ENCODE measurements at places on chromosomes 11 and 22.

GRCh38 chr11:2306452-2306823 is 4.6 kb downstream of the TSPAN32 start:
- DNase-seq: peak; percentile 88

DNA sequence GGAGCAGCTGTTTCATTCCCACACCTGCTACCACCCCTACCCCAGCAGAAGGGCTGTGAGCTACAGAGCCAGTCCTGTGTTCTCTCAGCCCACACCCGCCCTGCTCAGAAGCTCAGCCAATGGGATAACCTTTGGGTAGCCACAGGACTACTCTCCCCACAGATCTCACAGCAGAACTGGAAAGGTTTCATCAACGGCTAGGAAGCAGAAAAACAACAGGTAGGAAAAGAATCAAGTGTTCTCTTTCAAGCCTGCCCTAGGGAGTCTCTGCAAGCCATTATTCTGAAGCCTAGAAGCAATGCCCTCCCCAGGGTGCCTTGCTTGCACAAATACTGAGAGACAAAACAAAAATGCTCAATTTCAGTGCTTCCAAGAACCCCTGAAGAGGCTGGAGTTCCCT is 77.2 kb downstream of the TMPRSS5 start:
- DNase-seq: no peak

GRCh38 chr11:13119941-13120520 is 110.9 kb downstream of the RASSF10 start:
- DNase-seq: no peak

DNA sequence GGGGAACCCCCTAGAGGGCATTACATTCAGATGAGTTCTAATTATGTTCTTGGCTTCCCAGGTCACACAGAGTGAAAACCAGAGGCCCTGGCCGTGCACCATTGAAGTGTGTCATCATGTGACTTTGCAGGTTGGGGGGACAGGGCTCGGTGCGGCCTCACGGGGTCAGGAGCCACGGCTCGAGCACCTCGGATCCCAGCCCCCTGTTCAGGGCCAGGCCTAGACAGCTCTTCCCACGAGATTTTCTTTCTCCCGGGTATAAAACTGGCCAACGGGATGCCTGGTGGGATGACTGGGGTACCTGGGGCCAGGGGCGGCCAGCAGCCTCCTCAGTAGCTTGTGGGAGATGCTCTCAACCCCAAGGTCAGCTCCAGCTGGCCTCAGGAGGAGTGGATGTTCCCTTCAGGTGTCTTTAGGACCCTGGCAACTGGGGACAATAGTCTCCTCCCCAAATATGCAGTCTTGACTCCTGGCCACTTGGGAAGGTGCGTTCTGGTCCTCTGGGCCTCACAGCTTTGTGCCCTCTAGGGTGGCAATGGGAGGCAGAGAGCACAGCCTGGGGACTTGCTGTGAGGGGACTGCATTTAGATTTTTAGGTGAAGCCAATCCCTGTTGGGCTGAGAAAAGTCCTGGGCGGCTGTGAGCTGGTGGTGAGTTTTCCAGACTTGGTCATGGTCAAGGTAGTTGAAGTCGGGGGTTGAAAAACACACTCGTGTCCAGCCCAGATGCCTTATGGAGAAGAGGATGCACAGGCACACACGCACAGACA is 95.6 kb downstream of the KCNQ1 start:
- DNase-seq: no peak

DNA sequence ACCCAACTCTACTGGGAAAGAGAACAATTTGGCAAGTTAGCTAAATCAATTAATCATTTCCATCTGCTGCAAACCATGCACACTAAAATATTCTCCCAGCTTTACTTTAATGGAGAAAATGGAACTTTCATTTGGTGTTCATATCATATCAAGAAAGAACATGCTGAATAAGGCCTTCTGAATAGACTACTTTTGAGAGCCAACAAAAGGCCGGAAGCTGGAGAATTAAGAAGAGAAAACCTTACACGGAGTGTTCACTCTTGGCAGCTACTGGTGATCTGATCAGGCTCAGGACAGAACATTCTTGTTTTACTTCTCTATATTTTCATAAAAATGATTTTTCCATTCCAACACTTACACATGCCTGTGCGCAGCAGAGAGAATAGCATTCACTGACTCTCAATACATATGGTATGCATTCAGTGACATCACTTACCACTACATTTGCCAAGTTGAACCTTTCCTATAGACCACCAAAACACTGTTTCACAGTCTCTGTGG is 165.3 kb downstream of the TTC28 start:
- DNase-seq: peak; percentile 17

Measured in fibroblast of mammary gland (primary cell).